RPMI8226 (cell line): ENCODE measurements at places on chromosomes 5 and 9.

- no peak for DNase-seq
These were observed 38.9 kb downstream of the LYRM7 start for GRCh38 chr5:131209506-131210150.

- DNase-seq, result no peak
These were observed 75.2 kb downstream of the AOPEP start for GRCh38 chr9:94801681-94802080.

DNA sequence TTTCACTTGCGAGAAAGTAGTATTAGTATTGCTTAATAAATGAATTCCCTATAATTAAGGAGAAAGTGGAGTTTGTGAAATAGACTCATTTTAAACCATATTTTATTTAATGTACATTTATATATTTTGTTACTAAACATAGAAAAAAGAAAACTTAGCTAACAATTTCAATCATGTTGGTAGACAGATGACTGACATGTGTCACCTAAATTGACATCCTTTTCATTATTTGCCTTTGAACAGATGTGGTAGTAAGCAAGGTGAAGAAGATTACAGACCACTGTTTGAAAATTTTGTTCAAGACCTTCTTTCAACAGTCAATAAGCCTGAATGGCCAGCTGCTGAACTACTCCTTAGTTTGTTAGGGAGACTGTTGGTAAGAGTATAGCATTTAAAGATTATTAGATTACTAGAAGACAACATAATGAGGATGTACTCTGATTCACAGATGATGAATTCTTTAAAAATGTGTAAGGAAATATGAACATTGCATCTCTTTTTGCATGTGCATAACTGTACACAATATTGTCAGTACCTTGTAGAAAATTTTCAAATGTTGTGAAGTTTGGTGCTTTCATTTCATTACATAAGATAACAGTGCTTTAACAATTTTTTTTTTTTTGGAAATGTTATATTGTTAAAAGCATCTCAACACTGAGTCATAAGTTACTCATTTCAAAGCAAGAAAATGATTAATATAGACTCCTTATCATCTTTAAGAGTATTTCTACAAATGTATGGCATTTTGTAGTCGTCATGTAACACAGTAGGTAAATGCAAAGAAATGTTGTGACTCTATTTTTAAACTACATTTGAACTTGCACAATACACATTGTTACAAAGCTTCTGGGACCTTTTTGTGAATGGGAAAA, 139.5 kb downstream of the NIPBL start:
- DNase-seq, result no peak

- DNase-seq, result peak; percentile 13
These were observed 472.0 kb upstream of the WWC1 start for GRCh38 chr5:167819406-167819805.

- DNase-seq, result peak; percentile 81
These were observed 1.5 kb downstream of the GGTA1 start for GRCh38 chr9:121498150-121498486.

DNA sequence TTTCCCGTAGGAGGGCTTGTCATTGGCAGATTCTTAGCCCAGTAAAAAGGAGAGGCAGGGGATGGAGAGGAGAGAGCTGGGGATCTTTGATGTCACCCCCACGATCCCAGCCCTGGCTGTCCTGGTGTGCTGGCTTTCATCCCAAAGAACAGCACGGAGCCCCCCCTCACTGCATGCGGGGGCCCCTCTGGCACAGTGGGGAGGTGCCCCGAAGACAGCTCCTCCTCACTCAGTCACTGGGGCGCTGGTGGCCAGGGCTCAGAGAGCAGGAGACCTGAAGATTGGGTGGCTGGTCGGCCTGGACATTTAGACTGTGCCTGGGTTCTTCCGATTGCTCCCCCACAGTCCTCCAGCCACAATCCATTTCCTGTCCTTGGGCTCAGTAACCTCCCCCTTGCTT, 207.5 kb downstream of the MELK start:
- no peak for DNase-seq

- no peak for DNase-seq
These were observed 199.7 kb downstream of the ATPSCKMT start for GRCh38 chr5:10049858-10050455.

GRCh38 chr5:92662741-92663140, 918.3 kb downstream of the NR2F1-AS1 start:
- no peak for DNase-seq

DNA sequence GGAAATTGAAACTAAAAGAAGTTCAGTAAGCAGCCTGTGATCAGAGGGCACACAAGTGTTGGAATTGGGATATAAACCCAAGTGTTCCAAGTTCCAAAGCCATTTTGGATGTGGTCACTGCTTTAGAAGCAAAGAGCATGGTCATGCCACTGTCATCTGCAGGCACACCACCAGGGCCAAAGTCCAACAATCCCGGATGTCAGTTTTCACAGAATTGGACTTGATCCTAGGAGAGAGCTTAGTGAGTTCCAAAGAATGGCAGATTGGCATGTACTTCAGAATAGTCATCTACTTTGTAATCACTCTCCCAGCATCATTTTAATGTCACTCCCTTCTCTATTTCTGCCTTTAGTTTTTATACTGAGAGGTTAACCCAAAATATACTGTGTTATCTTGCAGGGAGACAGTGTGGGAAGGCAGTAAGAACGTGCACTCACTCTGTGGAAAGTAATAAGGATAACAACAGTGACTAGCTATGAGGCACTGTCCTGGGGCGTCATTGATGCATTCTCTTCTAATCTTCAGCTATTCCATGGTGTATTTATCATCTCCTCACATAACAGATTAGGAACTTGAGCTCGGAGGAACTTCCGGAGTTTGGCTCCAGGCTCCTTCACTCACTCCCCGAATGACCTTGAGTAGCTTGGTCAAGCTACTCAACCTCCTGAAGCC, 388.0 kb downstream of the ACTL7B start:
- DNase-seq, result no peak

DNA sequence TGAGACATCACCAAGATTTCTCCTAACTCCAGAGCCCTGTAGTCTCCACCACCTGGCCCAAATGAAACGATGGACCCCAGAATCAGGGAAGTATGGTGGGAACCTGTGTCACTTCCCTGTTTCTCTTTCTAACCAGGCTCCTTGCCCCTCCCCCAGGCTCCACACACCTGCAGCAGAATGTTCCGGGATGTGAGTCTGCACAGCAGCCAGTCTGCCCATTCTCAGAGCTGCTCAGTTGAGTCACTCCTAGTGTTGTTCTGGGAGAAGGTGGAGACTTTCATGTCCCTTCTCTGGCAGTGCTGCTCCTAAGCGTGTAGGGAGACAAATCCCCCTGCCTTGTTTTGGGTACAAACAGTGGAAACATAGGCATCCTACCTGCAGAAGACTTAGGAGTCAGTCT, 76.0 kb upstream of the XPA start:
- DNase-seq, result no peak

DNA sequence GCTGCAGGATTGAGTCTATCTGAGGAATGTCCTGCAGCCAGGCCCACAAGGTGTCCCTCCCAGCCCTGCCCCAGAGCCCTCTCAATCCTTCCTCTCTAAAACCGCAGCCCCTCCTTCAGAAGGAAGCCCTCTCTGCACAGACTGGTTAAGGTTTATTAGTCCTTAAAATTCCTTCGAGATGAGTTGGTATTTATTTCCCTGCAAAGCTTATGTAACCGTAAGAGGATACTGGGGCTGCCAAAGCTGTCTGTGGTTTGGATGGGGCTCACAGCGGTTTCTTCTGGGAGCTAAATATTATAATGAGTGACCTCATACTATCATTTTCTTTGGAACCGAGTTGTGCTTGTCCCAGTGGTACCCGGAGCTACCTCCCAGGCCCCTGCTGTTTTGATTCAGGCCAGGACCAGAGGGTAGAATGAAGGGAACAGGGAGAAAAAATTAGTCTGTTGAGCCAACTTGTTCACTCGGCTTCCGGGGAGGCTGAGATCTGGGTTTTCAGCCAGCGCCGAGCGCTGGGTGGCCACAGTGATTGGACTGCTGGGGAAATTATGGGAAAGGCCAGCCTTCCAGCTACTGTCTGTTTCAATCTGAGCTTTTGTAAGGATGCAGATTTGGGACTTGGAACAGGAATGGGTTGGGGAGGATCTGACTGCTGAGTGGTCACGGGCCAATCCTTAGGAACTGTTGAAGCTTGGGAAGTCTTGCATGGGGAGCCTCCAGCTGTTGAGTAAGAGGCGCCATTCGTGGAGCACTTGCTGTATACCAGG, 107.5 kb downstream of the NDFIP1 start:
- DNase-seq, result no peak

GRCh38 chr9:22693156-22693555, 246.5 kb downstream of the DMRTA1 start:
- DNase-seq, result no peak

DNA sequence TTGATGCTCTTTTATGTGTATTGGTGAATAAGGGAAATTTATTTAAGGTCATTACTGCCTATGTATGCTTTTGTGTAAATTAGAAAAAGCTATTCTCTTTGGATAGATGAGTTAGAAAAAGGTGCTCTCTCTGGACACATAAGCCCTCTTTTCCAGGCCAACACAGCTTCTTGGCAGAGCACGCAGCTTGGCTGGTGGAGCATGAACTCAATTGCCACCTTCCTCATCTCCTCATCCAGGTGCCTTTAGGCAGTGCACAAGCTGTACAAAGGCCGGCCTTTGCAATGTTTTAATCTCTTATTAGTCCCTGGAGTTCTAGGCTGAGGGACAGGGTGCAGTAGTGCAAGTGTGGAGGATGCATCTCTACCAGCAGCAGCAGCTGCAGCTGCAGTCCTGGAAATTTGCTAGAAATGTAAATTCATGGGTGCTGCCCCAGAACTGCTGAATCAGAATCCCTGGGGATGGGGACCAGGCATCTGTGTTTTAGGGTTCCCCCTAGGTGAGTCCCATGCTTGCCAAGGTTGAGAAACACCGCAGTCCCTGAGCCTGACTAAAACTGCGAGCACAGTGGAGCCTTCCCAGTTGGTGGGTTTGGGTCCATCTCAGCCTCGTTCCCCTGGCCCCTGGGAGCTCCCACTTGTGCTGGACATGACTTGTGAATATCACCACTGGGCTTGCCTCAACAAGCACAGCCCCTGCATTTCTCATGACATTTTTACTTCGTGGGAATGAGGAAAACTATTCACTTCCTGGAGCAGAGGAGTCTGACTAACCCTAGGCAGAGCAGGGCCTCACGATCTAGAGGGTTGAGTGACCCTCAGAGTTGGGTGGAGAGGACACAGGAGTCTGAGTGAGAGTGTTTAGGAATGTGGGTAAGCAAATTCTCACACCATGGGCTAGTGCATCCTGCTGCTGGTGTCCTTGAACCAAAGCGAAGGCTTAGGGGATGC, 272.3 kb downstream of the ZSWIM6 start:
- no peak for DNase-seq

DNA sequence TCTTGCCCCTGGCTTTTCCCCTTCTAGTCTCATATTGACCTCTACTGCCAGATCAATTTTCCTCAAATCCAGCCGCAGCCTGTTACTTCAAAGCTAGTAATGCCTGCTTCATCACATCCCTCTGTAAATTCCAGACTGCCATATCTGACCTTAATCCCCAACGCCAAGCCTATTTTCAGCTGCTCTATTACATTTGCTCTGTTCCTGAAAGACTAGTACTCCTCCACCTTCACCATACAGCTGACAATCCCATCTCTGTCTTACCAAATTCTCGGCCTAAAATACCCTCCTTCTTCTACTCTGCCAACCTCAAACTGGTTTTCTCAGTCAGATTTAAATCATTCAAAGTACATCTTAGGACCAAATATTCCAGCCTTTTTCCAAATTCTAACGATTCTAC, 420.2 kb downstream of the RAB3C start:
- no peak for DNase-seq

DNA sequence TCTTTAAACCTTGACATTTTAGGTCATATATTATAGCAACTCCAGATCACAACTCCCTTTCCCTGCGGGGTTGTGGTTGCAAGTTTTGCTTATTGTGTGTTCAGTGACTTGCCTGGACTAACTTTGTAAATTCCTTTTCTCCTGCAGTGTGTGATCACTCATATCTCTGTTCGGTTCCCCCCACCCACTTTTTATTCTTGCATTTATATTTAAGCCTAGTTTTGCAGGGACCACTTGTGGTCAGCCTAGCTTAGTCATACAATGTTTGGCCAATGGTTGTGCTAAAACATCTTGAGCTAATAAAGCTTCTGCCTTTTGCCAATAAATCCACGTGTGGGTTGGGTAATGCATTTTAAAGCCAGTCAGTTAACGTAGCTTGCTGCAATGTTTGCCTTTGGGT, 146.5 kb upstream of the IRX4 start:
- no peak for DNase-seq

DNA sequence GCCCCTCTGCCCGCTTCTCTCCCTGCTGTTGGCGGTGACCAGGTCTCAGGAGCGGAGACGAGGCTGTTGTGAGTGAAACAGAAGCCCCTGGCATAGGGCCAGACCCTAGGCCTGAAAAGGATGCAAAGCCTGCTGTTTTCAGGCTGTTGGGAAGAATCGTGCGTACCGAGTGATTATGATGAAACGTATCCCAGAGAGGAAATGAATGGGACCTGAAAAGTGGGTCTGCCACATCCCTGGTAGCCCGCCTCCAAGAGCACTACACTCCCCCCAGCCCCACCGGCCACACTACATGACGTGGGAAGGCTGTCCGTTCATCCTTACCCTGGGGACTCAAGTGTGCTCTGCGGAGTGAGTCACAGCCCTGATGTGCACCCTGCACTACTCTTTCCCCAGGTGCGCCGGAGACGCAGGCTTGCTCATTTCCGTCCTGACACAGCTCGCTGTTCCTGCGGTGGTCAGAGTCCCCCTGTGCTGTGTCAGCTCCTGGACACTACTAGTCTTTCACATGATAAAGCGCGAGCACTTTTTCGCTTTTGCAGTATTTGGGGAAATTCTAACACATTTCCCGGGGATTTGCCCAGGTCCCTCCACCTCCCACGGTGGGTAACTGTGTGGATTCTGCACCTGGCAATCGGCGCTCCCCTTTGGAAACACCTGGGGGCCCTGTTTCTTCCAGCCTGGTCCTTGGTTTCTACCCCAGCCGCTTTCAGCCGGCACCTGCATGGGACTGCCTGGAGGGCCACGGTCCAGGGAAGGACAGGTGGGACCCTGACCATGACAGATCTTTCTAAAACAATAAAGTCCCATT, 91.5 kb downstream of the ANKRD33B start:
- DNase-seq, result no peak

GRCh38 chr9:138053996-138054752, 176.6 kb downstream of the CACNA1B start:
- peak; percentile 47 for DNase-seq

GRCh38 chr9:105439428-105439827, 8.4 kb upstream of the FSD1L start:
- DNase-seq, result no peak

- DNase-seq, result no peak
These were observed 49.5 kb upstream of the SARDH start for GRCh38 chr9:133787754-133788025.

- DNase-seq, result peak; percentile 65
These were observed 739 bp downstream of the PPP2CA start for GRCh38 chr5:134224888-134225779.
